Epithelial cell of proximal tubule (primary cell): ENCODE measurements at places on chromosomes 2 and 18. TPM values are rescaled to one million over a fixed set of nuclear protein-coding genes. Genes with fewer than 3 reads are reported as not detected.
A peak's percentile ranks its signal among the peaks of the same experiment; 100 is the strongest.

The ADD2 gene
- total RNA-seq = 21.3 and 23.0 TPM in 2 replicates

The ANKRD62 gene
- not detected in 2 replicates for total RNA-seq

The PAIP2B gene
- total RNA-seq = 0.87 and 1.4 TPM in 2 replicates

The CRYGC gene
- total RNA-seq = not detected in 2 replicates

The SERPINB3 gene
- total RNA-seq = 0.12 TPM in 1 of 2 replicates, not detected in the other

The NIF3L1 gene
- 36.4 and 59.3 TPM in 2 replicates for total RNA-seq

The CHST10 gene
- total RNA-seq = 8.8 and 18.1 TPM in 2 replicates

The PREB gene
- 53.3 and 77.1 TPM in 2 replicates for total RNA-seq

The MC5R gene
- total RNA-seq = not detected in 2 replicates

GRCh38 chr2:144516411-144516980 lies 3.4 kb downstream of the ZEB2 start:
- DNase-seq = no peak

- no peak for DNase-seq
Measured at GRCh38 chr2:59025157-59025757, 784.1 kb upstream of the FANCL start.

- DNase-seq = no peak
Measured at GRCh38 chr18:43013486-43013885, 102.0 kb downstream of the RIT2 start.

DNA sequence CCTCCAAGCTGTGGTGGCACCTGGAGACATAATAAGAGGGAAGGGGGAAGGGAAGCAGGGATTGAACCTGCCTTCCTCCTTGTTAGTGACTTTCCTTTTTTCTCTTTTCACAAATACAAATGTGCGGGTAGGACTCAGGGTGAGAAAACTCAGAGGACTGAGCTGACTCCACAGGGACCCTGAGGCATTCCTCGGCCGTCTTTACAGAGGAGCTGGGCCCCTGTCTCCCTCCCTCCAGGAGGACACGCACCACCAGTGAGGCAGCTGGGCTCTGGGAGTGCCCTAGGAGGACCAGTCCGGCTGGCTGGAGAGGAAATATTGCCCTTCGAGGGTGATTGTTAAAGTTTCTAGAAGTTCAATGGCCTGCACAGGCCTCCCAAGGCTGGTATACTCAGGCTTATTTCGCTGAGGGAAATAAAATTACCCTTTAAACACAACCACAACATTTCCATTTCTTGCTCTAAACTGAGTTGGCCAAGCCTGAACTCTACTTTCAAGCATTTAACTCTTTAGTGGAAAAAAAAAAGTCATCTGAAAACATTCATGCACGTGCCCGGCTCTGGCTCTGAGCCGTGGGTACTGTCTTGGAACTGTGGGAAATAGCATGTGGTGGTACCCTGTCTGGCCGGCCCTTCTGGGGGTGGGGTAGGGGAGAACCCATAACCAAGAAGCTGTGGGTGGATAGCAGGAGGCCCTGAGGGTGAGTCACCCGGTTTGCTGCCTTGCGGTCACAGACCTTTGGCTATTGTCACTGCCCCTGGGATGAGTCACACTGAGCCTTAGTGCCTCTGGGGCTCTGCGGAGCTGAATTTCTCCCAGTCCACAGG lies 116.0 kb downstream of the COPS8 start:
- DNase-seq = peak; percentile 92

- DNase-seq = no peak
Measured at GRCh38 chr18:45482286-45482685, 133.0 kb upstream of the SLC14A2 start.

DNA sequence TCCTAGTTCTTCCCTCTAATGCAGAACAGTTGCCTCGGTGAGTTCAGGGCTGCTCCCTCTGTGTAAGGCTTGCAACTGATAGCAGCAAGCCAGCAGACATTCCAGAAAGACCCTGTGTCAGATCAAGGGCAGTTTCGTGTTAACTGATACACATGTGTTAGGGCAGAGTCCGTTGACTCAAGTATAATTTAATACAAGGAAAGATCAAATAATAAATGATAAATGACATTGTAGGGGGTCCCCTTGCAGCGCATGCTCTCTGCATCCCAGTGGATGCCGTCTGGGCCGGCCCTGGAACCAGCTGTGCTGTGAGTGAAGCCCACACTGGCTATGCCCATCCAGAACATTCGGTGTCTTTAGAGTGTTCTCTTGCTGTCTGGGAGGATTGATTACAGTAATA lies 180.3 kb downstream of the AGAP1 start:
- no peak for DNase-seq

- no peak for DNase-seq
Measured at GRCh38 chr2:169031202-169031601, at the start of gene ABCB11. Gene ABCB11 (minus strand): TSS chr2:169031324. CDS start chr2:169018125, 13,199 bp downstream.

- DNase-seq = no peak
Measured at GRCh38 chr18:55396979-55397378, 191.0 kb downstream of the TCF4 start.

DNA sequence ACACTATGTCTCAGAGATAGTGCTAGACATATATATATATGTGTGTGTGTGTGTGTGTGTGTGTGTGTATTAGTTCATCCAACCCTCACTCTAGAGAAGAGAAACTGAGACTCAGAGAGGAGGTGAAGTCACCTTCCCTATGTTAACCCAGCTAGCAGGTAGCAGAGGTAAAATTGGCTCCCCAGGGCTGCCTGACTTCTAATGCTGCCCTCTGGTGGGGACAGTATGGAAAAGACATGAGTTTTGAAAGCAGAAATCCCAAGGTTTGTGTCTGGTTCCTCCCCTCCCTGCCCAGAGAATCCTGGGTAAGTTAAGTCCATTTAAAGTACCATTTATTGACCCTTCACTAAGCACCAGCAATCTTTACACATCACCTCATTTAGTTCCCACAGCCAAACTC lies 137.7 kb downstream of the THNSL2 start:
- no peak for DNase-seq
